HS-27A (cell line): ENCODE measurements at places on chromosomes 3 and 15.
A peak's percentile ranks its signal among the peaks of the same experiment; 100 is the strongest.

- no peak for DNase-seq
These were observed 170.1 kb upstream of the GBE1 start for GRCh38 chr3:81931265-81932251.

DNA sequence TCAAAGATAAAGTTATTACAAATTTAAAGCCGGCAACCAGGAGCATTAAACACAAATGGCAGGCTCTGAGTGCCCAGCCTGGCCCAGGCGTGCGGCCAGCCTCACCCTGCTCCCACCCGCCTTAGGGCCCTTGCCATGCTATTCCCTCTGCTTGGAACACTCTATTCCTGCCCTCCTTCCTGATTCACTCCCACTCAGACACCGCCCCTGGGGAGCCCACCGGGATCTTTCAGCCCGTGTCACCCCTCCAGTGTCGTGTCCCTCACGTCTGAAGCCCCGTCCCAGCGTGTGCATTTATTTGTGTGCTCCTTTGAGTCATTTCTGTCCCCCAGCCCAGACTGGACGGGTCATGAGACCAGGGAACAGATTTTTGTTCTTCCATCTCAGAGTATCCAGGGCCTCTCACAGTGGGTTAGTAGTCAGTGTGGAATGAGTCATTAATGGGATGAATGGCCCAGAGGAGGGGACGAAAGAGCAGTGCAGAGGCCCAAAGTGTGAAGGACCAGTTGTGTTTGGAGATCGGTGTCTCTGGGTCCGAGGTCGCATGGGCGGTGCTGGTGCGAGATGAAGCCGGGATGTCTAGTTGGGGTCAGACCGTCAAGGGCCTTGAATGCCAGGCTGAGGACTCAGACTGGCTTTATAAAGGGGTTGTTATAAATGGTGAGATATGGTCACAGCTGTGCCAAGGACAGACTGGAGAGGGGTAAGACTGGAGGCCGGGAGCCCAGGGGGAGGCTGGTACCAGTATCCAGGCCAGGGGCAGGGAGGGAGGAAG is 58.9 kb upstream of the SLC6A6 start:
- DNase-seq, result no peak

DNA sequence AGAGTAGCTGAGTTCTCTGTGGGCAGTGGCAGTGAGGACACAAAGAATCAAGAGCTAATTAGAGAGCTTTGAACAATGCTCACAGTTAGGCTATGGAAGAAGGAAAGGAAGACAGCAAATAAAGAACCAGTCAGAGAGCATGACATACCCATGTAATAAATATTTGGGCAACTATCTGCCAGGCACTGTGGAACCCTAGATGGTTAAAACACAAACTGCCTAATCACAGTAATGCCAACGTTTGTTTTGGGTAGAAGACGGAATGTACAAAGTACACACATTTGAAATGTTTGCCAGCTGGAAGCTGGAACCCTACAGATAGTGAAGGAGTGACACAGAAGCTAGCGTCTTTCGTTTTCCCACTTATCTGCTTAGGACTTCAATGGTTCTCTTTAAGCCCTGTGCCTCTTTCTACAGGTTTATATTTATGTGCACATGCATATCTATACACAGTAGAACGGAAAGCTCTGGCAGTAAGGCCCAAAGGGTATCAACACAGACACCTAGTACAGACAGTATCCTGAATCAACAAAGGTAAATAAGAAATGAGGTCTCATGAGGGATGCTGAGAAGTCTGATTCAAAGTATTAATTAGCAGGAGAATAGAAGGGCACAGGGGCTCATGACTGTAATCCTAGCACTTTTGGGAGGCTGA is 44.6 kb downstream of the ANKRD28 start:
- DNase-seq, result no peak

DNA sequence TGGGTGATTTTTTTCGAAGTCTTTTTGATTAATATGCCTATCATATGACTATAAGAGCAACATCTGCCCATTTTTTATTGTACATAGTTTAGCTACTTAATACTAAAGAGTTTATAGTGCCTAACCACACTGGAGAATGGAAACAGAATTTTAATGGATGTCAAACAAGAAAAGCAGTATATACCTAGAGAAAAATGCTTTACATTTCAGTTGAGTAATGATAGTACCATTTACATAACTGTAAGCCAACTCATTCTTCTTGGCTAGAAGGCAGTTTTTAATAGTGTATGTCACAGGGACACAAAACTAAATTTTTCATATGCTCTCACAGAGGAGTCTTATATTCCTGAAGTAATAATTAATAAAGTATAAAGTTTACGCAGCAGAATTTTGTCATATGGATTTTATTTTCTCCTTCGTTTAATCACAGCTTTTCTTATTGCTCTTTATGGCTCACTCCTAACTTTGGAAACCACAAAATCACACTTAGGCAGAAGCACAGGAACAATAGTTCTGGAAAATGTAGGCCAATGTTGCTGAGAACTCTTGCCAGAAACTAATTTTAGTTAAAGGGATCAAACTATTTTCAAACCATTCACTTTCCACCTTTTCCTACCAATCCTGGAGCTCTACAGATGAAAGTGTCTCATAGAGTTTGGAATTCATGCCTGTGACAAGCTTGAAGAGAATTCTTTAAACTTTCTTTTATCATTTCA is 243.6 kb downstream of the ZIC1 start:
- no peak for DNase-seq

GRCh38 chr15:36362509-36362915 is 216.9 kb upstream of the CDIN1 start:
- no peak for DNase-seq

GRCh38 chr3:107690522-107691138 is 167.9 kb downstream of the BBX start:
- peak; percentile 36 for DNase-seq

DNA sequence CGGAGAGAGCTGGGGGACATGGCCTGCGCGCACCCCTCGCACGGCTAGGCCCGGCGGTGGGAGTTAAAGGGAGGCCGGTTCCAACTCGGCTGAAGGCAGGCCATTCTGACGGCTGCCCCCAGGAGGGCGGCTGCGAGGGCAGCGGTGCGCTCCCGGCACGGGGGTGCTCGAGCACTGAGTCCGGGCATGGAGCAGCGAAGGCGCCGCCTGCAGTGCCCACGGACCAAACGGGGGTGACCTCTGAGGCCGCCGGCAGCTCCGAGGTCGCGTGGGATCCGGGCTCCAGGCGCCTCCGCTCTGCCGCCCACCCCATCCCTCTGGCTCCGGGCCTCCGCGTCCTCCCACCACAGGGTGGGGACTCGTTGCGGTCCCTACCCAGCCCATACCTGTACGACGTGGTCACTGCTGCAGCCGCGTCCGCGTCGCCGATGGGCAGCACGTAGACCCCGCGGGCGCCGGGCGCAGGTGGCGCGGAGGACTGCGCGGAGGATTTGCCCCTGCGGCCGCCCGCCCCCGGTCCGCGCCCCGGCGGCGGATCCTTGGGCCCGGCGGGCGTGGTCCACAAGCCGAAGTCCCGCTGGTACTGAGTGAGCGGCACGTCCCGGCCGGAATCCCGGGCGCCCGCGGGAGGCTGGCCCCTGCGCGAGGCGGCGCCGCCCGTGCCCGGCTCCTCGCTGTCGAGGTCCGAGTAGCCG is 469 bp downstream of the MAP6D1 start:
- DNase-seq, result no peak
